Activated naive CD8-positive, alpha-beta T cell treated with anti-CD3 and anti-CD28 coated beads, Interleukin-2, amount 10 ng/mL, durations not matched to agents 7 days and 5 days (primary cell): ENCODE measurements at places on chromosomes 1 and 21. TPM values are rescaled to one million over a fixed set of nuclear protein-coding genes. Genes with fewer than 3 reads are reported as not detected.

- DNase-seq = no peak
Measured at GRCh38 chr1:26697431-26697977, 1.7 kb downstream of the ARID1A start.

Gene F13B
- not detected for total RNA-seq

GRCh38 chr1:27601771-27602461 is 2.0 kb downstream of the AHDC1 start:
- no peak for DNase-seq

GRCh38 chr1:91609551-91609950 is 108.9 kb downstream of the CDC7 start:
- no peak for DNase-seq

Gene RGS8
- total RNA-seq = not detected

- no peak for DNase-seq
Measured at GRCh38 chr1:24191860-24192259, 4.8 kb upstream of the IFNLR1 start.

DNA sequence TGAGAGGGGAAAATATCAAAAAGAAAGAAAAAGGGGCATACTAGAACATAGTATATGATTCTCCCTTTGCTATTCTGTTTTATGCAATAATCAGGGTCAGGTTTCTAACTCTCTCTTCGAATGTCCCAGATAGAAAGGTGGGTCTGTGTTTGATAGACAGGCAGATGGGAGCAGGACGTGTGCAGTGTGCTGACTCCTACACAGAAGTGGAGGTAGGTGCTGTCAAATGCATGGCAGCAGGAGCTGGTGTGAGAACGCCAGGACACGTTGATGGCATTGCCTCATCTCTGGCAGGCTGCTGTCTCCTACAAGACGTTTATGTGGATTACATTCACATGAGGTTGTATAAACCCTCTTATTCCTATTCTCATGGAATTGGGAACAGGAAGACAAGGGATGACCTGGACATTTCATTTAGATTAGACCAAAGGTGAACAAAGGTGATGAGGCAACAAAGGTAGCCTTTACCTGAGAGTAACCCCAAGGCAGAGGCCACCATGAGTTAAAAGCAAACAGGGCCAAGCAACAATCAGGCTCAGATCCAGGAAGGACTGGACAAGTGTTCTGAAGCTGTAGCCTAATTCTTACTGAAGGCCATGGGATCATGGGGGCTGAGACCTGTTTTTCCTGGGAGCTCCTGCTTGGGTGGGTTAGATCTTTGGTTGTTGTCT is 37.8 kb downstream of the KCNK1 start:
- no peak for DNase-seq

GRCh38 chr21:34820051-34820450 is 151.3 kb downstream of the CLIC6 start:
- no peak for DNase-seq

DNA sequence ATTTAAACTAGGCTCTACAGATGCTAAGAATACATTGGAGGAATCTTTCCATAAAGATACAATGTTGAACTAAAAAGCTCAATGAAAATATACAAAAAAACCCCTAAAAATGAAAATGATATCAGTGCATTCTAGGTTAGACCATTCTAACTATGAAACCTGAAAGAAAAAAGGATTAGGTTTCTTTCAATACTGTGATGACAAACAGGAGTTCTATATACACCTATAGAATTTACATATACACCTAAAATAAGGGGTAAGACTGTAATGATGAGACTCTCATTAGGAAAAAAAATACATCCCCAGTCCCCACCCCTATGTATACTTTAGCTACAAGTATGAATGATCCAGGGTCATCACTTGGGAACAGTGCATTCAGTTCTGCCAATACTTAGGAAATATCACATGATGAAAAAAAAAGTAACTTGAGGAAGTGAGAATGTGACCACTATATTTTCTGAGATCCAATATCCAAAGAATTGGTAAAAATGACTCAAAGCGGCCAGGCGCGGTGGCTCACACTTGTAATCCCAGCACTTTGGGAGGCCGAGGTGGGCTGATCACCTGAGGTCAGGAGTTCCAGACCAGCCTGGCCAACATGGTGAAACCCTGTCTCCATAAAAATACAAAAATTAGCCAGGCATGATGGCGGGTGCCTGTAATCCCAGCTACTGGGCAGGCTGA is 26.3 kb downstream of the SELENOF start:
- DNase-seq = no peak

- no peak for DNase-seq
Measured at GRCh38 chr1:210236386-210236839, 3.8 kb downstream of the SERTAD4 start.

- DNase-seq = no peak
Measured at GRCh38 chr1:22101995-22102394, 40.9 kb downstream of the WNT4 start.

Gene PIK3R3
- total RNA-seq = 3.4 TPM

DNA sequence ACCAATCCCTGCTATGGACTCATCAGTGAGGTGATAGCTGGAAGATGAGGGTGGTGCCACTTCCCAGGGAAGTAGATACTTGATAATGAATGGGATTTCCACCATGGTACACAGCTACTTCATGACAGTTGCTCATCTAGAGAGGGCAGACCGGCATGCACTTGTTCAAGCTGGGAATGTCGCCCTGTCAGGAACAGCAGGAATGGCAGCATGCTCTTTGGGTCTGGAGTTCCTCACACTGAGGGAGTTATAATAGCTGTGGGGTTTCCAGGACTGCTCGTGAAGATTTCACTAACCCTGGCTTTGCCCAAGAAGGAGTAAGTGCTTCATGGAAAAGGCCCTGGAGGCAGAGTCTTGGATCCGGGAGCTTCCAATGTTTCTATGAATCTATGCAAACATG is 129.2 kb downstream of the PSMG1 start:
- no peak for DNase-seq

Gene FHL3
- 14.7 TPM for total RNA-seq

Gene B3GALT5
- not detected for total RNA-seq

DNA sequence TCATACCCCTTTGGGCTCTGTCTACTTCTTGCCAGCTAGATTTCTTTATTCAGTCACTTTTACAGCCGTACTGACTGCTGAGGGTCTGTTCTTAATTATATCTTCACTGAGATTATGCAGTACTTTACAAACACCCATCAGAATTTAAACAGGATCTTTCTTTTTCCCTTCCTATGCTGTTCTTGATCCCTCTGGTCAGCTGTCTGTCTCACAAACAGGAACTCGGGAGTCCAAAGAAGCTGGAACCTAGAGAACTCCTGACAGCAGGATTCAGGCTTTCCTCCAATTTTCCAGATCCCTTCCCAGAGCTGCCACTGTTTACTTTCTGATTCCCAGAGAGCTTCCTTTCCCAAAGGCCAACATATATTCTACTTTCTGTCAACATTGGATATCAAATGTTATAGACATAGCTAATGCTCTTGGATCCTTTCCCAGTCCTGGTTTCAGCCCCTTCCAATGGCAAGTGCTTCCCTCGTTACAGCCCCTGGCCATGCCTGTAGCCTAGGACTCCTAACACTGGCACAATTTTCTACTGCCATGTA is 59.5 kb downstream of the ATP2B4 start:
- DNase-seq = no peak

Gene COL16A1
- 0.14 TPM for total RNA-seq

DNA sequence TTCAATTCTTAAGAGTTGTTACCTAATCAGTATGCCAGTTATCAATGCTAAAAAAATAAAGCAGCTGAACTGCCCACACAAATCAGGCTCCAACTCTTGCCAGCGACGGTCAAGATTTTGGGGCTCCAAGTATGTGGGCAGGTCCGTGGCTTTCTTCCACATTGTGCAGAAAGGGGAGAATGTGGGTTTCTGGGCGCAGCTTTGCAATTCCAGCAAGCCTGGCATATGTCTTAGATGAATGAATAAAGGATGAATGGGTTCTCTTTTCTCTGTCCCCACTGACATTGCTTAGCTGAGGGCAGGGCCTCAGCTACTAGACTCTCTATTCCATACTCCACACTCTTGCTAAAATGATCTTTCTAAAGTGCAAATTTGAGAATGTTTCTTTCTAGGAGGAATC is 42.4 kb downstream of the NENF start:
- DNase-seq = no peak

DNA sequence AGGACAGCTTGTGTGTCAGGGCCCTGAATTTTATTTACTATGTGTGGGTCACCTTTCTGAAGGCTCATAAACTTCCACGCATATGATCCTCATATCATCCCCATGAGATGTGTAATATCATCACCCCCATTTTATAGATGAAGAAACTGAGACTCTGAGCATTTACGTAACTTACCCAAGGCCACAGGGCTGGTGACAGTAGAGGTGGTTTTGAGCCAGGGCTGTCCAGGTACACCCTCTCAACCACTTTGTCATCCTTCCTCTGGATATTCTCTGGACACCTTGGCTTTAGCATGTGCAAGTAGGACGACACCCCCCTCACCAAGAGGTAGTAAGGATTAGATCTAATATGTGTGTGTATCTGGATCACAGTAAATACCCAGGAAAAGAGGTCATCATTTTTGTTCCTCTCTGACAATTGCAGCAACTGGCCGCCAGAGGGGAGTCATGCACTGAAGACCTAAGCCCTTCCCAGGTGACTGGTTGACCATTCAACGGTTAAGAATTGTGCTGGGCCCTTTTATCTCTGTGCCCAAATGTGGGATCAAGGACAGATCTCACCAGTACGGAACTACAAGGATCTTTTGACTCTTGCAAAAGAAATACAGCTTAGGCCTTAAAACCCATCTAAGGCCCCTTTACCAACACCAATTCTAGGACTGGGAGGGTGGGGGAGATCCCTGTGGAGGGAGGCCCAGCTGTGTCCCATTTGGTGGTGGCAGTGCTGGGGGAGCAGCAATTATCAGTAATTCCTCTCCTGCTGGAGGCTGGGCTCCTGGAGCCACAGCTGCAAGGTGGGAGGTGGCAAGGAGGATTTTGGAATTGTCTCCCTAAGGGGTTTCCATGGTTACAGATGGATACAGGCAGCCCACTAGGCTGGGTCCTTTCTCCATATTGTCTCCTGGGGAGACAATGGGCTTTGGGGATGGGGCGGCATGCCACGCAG is 13.7 kb upstream of the E2F2 start:
- peak; percentile 70 for DNase-seq

- no peak for DNase-seq
Measured at GRCh38 chr1:190172651-190173430, 304.8 kb downstream of the BRINP3 start.

Gene OR10X1
- not detected for total RNA-seq

GRCh38 chr21:44383216-44383615 is 29.8 kb downstream of the TRPM2 start:
- DNase-seq = no peak

- no peak for DNase-seq
Measured at GRCh38 chr1:178627037-178627436, 98.0 kb upstream of the RALGPS2 start.

Gene URB2
- 10.6 TPM for total RNA-seq

Gene CALML6
- not detected for total RNA-seq

DNA sequence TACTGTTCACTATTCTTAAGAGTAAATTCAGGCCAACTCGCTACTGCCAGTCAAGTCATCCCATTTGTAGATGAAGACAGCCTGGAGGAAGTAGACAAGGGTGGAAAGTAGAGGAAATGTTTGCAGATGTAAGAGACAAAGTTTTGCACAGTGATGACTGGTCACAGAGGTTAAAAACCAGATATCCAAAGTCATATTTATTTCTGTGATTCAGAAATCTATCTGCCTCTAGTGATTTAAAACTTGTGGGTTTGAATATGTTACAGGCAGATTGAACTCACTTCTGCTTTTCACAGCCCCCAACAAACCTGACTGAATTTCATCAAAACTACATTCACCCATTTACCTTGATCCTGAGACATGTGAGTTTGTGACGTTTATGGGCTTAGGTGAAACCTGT is 484.7 kb upstream of the C1orf87 start:
- DNase-seq = no peak
